ENCODE measurements at places on chromosomes 2 and 18.

DNA sequence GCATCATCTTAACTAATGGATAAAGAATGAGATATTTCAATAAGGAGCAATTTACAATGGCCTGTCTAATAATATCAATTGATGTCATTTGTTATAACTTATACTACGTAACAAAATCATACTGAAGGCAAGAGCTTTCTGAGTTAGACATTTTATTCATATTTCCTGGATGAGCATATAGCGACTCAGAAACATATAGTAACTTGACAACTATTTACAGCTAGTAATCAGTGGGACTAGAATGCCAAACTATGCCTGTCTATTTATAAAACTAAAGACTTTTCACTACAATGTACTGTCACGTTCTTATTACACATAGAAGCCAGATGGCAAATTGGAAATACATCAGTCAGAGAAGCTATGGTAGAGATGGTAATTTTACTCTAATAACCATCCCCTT is 766.2 kb upstream of the TMEFF2 start:
- no peak for DNase-seq

DNA sequence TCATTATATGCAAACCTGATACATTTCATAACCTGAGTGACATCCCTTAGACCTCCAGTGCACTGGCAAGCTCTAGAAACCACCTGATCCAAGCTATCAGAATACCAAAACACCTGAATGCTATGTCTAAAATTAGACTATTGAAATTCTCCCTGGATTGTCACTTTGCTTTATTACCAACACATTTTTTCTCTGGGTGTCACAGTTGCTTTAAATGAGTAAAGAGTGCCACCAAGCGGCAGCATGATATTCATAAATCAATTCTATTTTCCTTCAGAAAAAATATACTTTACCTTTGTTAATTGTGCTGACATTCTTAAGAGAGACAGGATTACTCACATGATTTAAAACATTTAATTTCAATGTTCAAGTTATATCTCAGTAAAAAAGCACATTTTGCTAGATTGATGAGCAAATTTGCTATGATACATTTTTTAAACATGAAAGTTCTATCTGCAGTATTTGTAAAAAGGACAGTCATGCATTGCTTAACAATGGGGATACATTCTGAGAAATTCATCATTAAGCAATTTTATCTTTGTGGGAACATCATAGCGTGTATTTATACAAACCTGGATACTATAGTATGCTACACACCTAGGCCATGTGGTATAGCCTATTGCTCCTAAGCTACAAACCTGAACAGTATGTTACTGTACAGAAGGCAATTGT is 338.4 kb upstream of the SLC39A10 start:
- peak; percentile 17 for DNase-seq

- no peak for DNase-seq
Measured at GRCh38 chr2:106080959-106081358, 113.1 kb downstream of the UXS1 start.

- no peak for DNase-seq
Measured at GRCh38 chr2:62856228-62857040, 150.9 kb downstream of the EHBP1 start.

DNA sequence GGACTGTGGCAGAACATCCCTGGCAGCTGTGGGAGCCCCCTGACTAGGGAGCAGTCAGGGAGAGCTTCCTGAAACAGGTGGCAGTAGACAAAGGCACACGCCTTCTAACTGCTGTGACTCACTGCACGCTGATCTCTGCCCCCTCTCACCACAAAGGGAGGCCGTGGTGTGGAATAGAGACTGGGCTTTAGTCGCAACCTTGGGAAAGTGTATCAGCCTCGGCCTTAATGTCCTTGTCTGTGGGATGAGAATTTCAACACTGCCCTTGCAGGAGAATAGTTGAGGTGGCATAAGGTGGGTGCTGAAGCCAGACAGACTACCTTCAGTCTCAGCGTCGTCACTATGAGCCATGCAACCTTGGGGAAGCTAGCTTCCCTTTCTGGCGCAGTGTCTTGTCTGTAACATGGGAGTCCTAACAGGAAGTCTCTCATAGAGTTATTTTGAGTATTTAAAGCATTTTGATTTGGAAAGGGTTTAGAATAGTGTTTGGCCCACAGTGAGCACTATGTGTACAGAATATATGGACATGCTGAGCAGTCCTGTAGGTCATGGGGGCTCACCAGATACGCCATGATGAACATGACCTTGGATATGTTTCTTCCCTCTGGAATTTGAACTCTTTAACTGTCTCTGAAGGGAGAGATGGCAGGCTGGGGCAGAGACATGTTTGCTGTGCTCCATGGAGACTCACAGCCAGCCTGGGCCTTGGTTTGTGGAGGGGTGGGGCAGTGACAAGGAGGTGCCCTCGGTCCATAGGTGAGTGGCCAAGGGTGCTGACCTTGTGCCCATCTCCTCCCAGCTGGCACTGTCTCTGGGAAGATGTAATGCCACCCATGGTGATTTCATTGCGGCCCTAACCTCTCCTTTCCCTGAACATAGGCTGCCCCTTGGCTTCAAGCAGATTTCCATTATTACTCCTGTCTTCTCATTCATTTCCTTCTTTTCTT is 29.5 kb upstream of the SMAD7 start:
- no peak for DNase-seq

DNA sequence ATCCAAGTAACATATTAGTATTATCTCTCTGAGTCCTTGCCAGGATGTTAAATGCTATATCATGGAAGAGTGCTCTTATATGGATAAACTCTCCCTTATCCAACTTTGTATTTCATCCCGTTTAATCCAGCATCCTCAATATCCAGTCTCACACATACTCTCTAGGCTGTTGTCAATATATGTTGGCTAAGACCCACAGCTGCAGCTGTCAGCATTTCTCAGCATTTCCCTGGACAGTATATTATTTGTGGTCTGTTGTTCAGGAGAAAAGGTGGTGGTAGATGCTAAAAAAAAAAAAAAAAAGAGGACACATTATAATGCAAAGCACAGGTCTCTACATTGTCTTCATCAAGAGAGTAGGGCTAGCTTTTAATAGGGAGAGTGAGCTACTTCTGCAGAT is 1368.0 kb upstream of the ZEB2 start:
- DNase-seq, result no peak

GRCh38 chr2:242060212-242060835 is 190.8 kb downstream of the RTP5 start:
- DNase-seq, result no peak

GRCh38 chr2:102197389-102198137 is 10.7 kb downstream of the IL1RL2 start:
- no peak for DNase-seq

- DNase-seq, result no peak
Measured at GRCh38 chr2:28333606-28334526, 58.8 kb upstream of the FOSL2 start.

GRCh38 chr2:144947709-144948037 is 427.8 kb upstream of the ZEB2 start:
- no peak for DNase-seq

DNA sequence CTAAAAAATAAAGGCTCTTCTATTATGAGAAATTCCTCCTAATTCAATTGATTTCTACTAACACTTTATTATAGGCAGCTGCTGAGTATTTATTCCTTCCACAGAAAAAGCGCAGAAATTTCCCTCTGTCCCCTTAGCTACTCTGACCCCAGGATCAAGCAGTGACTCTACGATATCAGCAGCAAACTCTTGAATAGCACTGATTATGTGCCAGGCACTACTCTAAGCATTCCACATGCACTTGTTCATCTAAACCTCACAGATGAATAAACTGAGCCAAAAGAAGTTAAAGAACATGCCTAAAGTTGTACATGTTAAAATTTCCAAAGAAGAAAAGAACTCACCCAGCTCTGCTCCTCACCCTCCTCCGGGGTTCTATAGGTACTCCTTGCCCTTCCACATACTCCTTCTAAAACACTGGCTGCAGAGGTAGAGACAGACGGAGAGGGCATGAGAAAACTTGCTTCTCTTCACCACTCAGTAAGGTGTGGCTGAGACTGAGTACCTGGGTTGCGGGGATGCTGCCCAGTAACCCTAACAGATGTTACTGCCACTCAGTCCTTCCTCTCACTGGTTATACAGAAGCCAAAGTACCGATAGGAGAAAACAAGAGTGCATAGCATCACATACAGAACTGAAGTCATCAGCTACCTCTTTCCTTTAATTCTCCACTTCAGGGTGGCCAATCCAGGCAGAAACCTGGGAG is 9.9 kb downstream of the C1D start:
- DNase-seq, result no peak

DNA sequence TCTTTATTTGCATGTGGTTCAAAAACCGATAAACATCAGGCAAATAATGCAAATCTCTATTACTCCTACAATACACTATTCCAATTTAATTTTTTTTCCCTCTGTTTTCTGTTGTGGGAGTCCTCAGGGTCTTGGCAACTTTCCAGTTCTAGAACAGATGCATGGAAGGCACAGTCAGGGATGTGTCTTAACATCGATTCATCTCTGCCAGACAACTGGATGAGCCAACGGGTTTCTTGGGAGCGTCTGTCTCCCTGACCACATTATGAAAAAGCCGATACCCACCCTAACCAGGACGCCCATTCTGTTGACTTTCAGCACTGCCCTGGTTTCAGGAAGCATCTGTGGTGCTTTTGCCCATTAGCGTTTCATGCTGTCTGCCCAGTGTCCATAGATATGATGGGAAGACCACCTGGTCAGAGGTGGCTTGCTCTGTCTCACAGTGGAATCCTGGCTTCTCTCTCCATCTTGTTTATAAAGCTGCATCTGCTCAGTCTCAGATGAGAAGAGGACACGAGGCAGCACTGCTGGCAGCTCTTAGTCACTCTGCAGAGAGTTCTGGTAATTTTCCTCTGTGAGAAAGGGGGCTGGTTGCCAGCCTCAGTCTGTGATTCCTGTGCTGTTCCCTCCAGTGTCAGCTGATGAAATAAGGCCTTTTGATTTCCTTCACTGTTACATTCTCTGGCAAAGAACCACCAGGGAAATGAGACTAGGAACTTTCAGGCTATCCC is 57.9 kb upstream of the KCNE4 start:
- no peak for DNase-seq

Data from T follicular helper cell (primary cell).